ENCODE measurements at places on chromosomes 16 and 17.

DNA sequence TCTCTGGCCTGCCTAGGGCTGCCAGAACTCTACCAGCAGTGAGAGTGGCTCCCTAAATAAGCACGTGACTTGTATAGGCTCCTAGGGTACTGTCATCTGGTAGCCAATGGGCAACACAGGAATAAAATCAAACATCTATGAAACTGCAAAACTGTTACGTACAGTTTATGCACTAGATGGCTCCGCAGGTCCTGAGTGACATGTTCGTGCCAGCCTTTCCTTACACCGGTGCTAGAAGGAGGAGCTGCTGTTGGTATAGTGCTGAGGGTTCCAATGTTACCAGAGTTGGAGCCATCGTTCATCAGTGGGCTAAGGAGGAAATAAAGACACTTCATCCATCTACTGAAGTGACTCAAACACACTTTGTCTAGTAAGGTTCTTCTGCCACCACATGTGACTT is 63.2 kb upstream of the TRAP1 start:
- DNase-seq = no peak

DNA sequence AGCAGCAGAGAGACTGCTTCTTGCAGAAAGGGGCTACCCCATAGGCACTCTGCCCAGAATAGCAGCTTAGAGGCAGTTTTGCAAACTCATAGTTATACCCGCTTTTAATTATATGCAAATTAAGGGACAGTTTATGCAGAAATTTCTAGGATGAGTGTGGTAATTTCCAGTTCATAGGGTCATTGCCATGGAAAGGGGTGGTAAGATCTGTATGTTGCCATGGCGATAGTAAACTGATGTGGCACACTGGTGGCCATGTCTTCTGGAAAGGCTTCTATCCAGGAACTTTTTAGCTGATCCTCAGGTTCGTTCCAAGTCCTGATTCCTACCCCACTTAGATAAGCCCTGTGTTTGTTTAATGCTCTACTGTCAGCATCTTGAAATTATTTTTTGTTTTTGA is 6.2 kb downstream of the STXBP4 start:
- DNase-seq = no peak

DNA sequence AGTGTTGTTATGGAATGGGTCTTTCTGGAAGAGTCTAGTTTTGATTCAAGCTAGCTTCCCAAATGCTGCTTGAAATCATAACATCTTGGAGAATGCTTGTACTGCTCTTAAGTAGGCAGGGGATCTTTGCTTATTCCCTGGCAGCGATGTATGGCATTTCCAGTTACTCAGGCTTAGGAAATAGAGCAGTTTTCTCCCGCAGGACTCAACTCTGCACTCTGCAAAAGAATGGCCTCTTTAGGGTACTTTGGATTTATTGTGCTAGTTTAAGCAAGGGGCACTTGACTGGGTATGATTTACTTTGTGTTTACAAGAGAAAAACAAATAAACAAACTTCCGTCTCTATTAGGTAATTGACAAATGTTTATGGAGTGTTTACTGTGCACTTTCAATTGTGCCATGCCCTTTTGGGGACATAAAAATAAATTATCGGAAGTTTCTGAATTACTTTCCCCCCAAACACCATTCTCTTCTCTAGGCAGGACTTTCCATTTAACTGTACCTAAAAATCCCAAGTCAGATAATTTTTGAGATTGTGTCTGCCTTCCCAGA is 164.0 kb downstream of the MAP2K6 start:
- no peak for DNase-seq

- DNase-seq = no peak
Measured at GRCh38 chr17:74055508-74056160, 147.8 kb upstream of the RPL38 start.

- no peak for DNase-seq
Measured at GRCh38 chr16:84823926-84824325, 4.1 kb downstream of the CRISPLD2 start.

GRCh38 chr17:45950888-45951287 is 48.2 kb upstream of the STH start:
- DNase-seq = no peak

DNA sequence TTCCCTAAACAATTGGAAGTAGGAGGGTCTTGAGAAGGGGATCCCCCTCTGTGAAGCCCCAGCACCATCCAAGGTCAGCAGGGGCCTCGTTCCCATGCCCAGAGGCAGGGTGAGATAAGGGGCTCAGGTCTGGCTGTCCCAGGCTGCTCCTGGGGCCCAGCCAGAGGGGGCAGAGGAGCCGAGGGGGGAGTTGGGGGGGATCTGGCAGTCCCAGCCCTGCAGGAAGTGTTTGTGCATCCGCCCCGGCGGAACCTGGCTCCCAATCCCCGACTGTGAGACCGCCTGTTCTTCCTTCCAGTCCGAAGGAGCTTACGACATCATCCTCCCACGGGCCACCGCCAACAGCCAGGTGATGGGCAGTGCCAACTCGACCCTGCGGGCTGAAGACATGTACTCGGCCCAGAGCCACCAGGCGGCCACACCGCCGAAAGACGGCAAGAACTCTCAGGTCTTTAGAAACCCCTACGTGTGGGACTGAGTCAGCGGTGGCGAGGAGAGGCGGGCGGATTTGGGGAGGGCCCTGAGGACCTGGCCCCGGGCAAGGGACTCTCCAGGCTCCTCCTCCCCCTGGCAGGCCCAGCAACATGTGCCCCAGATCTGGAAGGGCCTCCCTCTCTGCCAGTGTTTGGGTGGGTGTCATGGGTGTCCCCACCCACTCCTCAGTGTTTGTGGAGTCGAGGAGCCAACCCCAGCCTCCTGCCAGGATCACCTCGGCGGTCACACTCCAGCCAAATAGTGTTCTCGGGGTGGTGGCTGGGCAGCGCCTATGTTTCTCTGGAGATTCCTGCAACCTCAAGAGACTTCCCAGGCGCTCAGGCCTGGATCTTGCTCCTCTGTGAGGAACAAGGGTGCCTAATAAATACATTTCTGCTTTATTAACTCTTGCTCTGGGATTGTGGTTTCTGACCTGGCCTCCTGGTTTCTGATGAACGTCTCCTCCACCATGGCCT is 14.9 kb downstream of the GPRC5C start:
- no peak for DNase-seq

DNA sequence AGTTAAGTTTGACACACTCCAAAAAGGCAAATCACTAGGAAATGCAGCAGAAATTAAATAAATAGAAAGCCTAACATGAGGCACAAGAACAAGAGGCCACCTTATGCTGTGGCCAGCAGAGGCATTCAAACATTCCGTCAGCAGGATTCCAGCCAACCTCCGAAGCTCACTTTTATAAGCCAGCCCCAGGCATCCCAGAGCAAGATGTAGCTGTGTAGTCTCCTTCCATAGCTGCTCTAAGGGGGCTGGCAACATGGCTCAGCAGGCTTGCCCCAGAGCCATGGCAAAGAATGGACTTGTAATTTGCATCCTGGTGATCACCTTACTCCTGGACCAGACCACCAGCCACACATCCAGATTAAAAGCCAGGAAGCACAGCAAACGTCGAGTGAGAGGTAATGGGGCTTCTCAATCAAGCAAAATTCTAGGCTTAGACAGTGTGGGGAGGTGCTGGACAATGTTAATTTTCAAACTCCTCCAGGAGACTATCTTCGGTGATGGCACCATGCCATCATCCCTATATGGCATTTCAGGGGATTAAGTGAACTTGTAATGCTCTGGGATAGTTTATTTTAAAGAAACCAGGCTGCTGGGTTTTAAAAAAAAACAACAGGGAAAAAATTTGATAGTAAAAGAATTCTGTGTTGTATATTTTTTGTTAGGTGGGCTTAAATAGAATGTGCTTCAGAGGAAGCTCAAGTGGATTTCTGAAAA is at the start of gene CLEC3A:
CLEC3A (plus strand) TSS at position 202 of the 714 bp plus-strand sequence; CDS start at position 281, 79 bp downstream.
- DNase-seq = no peak

DNA sequence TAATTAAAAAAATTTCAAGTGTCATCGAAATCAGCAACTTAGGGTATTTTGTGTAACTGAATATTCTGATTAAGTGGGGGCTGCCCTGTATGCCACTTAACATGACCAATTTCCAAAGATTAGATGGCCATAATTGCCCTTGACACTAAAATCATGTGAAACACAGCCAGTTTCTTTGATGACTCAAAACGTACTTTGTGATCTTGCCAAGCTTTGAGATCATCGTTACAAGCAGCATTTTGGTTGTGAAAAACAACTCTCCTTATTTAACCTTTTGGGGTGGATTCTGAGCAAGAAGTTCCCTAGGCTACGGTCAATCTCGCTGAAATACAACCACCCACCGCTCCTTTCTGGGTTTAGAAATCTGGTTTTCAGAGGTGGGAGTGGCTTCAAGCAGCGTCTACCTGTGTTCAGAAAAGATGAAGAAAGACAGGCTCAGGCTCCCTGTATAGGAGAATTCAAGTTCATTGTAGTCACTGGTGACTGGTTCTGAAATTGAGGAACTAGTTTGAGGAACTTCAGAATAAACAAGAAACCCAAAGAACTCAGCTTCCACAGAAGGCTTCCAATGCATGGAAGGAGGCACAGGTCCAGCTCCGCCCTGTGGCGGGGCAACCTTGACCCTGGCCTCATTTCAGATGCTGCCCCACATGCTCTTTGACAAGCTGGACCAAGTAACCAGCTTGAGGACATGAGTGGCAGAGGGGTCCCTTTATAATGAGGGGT is 9.4 kb downstream of the MAP3K14 start:
- DNase-seq = no peak
